Mesenchymal stem cell (in vitro differentiated cells and primary cell): ENCODE measurements at places on chromosomes 4 and X.

GRCh38 chrX:1601051-1601767 lies 9.8 kb downstream of the AKAP17A start:
- DNase-seq: no peak

GRCh38 chr4:10124167-10124930 lies 7.8 kb upstream of the WDR1 start:
- DNase-seq: no peak

GRCh38 chr4:166600264-166600663 lies 634.0 kb downstream of the SPOCK3 start:
- DNase-seq: no peak

DNA sequence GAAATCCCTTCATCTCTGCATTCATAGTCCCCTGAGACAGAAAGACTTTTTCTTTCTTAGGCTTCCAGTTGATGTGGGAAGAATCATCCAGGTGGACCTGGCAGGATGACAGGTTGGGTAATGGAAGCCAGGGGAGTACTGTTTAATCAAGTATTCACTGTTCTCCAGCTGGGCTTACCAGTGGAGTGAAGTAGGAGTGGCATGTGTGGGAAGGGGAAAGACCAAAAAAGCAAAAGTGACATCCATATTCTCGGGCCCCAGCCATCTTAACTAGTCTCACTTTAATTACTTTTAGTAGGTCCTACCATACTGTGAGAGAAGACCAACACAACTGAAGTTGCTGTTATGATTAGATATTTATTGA lies 18.5 kb downstream of the VSIG4 start:
- DNase-seq: no peak

DNA sequence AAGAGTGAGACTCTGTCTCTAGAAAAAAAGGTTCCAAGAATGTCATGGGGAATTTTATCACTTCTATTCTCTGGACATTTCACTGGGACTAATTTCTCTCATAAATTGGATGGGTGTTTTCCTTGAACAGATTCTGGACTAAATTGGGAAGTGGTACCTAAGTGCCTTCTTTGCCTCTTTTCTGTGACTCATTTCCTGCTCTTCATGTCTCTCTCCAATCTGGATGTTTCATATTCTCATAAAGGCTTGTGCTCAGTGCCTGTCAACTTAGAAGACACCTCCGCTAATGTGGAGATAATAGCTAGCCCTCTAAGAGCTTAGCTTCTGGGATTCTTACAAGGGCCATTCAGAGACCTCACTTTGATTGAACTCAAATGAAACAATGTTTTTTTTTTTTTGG lies 38.0 kb upstream of the IGFBP7 start:
- DNase-seq: peak; percentile 40
